ENCODE measurements at places on chromosomes 2 and 18. TPM values are rescaled to one million over a fixed set of nuclear protein-coding genes. Genes with fewer than 3 reads are reported as not detected.

GRCh38 chr2:23231865-23232264, 153.1 kb upstream of the KLHL29 start:
- DNase-seq, result no peak

- no peak for DNase-seq
Observed at GRCh38 chr2:25000036-25000435, 28.3 kb upstream of the DNAJC27 start.

DNA sequence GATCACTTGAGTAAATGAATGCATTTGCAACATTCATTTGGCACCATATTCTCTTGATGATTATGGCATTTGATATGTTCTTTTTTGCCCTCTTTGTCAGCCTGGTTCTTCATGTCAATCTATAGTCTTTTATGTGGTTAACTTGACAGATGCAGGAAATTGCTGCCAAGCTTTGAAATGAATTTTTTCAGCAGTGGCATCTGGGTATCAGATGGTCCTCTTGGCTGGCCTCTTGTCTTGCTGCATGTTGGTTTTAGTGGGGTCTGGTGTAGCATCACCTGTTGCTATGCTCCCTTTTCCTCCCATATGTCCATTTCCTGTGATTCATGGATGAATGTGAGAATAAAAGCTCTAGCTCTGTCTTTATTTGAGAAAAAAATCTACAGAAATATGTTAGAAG, 119.9 kb downstream of the DPP4 start:
- no peak for DNase-seq

GRCh38 chr2:23073671-23074070, 311.3 kb upstream of the KLHL29 start:
- DNase-seq, result no peak

GRCh38 chr18:60538891-60539290, 166.3 kb upstream of the MC4R start:
- DNase-seq, result no peak

- DNase-seq, result no peak
Observed at GRCh38 chr2:179454443-179455171, 190.0 kb upstream of the SESTD1 start.

DNA sequence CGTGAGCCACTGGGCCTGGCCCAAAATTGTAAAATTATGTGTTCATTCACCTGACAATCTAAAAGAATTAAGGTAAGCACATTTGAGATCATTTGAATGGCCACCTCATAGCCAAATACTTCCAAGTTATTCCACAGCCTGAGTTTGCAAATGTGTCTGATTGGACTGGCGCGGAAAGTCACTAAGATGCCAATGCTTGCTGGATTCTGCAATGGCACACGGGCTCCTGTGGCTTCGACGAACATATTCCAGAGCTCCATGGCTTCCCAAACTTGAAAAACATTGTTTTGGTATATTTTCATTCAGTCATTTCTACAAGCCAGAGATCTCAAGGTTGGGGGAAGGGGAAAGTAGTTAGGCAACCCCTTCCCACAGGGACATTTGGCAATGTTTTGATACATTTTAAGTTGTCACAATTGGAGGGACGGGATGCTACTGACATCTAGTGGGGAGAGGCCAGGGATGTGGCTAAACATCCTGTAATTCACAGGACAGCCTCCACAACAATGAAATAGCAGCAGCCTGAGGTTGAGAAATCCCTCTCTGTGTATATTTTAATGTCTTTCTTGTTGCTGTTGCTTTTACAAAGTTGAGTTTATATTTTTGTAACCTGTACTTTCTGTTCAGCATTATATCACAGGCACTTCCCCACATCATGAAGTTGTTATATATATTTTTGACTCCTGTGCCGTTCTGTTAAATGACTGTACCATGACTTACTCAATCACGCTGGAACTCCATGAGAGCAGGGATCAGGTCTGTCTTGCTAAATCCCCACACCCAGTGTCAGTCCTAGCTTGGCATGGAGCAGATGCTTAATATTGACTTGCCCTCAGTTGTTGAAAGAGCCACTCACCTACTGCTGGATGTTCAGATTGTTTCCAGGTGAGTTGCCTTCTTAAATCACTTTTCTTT, 56.9 kb downstream of the COL4A4 start:
- DNase-seq, result no peak

GRCh38 chr2:167480986-167481309, 592.7 kb downstream of the XIRP2 start:
- no peak for DNase-seq

GRCh38 chr18:62118328-62118727, 68.5 kb downstream of the PIGN start:
- no peak for DNase-seq

DNA sequence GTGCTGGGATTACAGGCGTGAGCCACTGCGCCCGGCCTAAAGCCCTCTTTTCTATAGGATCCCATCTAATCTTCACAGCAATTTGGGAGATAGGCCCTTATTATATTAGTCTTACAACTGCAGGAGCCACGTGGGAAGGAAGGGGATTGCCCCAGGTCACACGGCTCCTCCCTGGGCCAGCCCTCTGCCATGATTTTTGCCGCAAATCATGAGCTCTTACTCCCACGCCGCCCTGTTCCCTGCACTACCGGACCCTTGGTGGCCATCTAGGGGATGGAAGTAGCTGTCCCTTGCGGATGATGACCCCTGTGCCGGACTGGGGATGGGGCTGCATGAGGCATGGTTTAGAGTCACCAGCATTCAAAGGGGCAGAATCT, 28.4 kb upstream of the PTMA start:
- DNase-seq, result no peak

DNA sequence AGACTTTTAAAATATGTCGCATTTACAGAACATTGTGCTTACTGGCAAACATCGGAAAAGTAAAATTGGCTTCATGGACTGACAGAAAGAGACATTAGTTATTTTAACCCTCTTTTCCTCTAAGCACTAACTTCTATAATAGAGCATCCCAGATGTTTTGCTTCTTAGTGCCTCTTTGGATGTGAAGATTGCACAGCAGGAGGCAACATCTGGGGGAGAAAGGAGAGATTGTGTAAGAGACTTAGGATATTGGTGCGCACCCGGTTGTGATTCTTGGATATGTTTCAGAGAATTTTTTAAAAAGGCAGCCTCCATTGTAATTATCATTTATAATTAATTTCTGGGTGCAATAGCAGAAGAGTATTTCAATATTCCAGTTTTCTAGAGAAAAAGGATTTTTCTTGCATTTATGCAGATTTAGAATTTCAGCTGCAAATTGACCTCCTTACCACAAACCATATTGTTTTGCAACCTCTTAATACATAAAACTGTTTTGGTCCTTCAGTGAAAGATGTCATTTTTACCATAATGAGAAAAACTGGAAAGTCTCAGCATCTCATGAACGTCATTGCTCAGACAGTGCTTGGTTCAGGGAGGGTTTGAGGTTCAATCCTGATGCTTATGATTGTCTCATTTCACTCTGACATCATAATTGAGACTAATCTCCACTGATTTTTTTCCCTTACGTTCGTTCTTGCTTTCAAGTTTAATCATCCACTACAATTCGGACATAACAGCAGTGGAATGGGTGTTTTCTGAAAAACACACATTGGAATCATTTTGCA, 404.3 kb downstream of the ZNF521 start:
- no peak for DNase-seq

DNA sequence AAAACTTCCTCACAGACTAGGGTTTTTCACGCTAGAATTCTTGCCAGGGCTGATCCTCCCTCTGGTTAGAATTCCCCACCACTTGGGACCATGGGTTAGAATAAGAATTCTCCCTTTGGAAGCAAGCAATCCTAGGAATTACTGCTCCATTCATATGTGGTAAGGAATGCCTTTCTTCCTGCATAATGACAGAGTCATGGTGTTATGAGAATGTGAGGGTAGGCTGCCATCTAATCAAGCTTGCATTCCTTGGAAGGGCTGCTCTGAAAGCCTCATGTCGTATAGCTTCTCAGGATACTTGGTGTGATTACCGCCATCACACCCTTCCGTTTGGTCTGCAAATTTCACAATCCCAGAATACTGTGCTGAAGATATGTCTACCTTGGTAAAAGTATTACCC, 1282.4 kb upstream of the PIK3C3 start:
- DNase-seq, result no peak

DNA sequence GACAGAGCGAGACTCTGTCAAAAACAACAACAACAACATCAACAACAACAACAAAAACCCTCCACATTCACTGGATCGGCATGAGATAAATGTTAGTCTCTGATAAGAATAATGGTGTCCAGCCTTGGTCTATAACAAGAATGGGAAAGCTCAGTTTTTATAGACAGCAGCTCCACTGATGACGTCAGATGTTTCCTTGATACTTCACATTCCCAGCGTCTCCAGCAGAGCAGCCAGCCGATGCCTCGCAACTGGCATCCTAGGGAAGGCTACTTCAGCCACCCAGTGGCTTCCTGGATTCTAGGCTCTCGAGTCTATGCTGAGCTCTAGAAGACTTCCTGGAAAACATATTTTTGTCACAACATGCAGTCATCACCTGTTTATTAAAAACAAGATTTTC, 271.4 kb upstream of the SMIM21 start:
- DNase-seq, result no peak

DNA sequence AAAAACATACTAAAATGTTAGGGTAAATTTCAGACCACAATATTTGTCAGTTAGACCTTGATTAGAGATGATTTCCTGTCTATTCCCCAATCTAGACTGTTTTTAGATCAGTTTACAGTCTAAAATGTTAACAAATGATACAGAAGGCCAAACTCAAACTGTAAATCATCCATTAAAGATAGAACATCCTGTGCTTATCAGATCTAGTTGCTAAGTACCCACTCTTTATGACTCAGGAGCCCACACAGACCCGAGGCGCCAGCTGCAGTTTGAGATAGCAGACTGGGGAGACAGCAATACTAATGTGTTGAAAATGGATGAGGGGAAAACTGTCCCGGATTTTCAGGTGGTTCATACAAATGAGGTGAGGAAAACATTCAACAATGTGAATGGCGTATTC, 113.3 kb downstream of the SCG2 start:
- no peak for DNase-seq

- DNase-seq, result no peak
Observed at GRCh38 chr2:162711832-162712540, 126.6 kb downstream of the KCNH7 start.

DNA sequence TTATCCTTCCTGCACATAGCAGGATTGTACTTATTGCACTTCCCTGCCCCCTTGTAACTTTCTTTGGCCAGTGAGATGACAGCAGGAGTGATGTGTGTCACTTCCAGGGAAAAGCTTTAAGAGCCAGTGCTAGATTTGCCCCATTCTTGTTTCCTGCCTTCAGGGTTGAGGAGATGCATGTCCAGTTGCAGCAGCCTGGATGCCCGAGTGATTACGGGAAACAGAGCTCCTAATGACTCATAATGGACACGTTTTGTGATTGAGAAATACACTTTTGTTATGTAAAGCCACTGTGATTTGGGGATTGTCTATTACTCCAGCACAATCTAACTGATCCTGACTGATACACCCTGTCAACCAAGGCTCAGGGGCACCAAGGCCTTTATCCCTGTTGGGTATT, 5.0 kb upstream of the TET3 start:
- no peak for DNase-seq

MOGAT1 gene
- total RNA-seq, result not detected

GCG gene
- total RNA-seq, result not detected

FOXD4L1 gene
- not detected for total RNA-seq

GALNT13 gene
- total RNA-seq, result 6.0 TPM

PLCL1 gene
- total RNA-seq, result 7.5 TPM

RAB31 gene
- total RNA-seq, result 107 TPM

IL36G gene
- total RNA-seq, result not detected

TBC1D8 gene
- 13.5 TPM for total RNA-seq

Data from posterior vena cava (tissue), 2 donors.